ENCODE measurements at places on chromosomes 4 and X.
A peak's percentile ranks its signal among the peaks of the same experiment; 100 is the strongest.

DNA sequence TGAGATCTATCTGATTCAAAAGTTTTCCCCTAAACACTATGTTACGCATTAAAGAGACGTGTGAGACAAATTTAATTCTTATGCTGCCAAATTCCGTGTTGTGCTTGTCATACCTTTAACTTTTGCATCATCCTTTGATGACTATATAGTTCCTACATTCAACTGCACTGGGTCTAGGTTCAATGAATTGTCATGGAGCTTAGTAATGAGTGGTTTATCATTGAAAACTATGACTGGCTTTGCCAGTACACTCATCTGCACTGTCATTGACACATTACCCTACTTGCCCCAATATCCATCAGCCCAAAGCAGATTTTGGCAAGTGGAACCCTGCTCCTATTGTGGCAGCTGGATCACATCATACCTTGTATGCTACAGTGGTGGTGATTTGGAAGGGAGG is 882.9 kb upstream of the SLIT2 start:
- DNase-seq: no peak

DNA sequence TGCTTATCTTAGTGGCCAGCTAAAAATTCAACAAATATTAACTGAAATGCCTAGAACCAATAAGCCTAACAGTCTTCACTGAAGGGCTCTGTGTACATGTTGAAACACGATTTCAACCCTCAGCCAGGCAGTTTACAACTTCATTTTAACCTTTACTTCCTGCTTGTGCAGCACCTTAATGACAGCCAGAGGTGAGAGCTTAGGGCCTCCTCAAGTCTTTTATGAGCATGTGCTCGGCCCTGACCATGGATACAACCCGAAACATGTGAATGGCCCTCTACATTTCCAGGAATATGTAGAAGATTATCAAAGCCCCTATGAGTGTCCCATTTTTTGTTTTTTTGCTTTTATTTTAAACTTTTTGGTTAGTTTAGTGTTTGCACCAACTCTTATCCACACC is 88.3 kb downstream of the MSN start:
- DNase-seq: no peak

- DNase-seq: no peak
Observed at GRCh38 chr4:155599596-155599995, 67.1 kb upstream of the GUCY1A1 start.

DNA sequence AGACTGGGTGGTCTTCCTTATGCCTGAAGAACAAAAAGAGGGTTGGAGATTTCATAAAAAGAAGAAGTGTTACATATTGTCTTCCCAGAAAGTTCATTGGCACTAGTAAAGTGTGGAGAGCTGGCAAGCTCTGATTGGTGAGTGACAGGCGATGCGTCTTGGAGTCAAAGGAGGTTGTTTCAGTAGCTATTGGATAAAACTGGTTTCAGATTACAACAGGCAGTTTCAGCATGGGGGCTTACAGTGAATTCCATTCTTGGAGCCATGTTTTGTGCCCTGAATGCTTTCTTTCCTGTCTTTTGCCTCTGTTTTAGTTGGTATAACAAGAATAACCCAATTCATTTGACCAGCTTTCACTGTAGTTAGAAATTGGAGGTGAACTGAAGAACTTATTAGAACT is 750.5 kb downstream of the ADGRL3 start:
- no peak for DNase-seq

DNA sequence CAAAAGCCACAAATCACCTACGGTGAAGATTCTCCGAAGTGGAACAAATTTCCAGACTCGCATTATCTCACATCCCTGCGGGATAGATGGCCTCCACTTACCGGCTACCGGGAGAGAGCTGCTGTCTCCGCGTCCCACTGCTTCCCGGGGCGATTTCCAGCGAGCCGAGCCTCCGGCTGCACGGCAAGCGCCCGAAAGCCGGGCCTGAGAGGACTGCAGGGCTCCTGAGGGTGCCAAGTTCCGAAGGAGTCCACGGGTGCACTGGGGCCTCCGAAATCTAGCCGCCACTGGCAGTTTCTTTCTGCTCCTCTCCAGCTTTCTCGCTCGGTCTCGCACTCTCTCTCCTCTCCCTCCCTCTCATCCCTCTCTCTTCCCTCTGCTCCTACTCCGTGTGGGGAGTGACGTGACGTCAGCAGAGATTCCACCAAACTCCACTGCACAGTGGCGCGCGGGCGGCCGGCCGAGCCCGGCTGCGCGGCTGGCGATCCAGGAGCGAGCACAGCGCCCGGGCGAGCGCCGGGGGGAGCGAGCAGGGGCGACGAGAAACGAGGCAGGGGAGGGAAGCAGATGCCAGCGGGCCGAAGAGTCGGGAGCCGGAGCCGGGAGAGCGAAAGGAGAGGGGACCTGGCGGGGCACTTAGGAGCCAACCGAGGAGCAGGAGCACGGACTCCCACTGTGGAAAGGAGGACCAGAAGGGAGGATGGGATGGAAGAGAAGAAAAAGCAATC is 14.0 kb upstream of the PITX2 start:
- no peak for DNase-seq

DNA sequence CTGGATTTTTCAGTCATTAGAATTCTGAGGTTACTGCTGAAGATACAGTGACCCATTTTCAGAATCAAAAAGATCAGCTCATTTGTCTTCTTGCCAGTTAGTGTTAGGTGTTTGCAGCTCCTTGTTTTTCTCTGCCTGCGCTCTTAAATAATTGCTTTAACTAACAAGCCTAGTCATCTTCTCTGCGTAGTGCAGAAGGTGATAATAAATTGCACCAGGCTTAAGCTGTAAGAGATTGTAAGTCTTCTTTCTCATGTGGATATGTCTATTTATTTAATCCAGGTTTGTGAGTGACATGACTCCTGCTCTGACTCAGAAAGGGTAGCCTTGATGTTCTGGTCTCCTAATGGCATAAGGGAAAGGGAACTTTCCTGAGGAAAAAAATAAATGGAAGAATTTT is 167.2 kb downstream of the CEP135 start:
- DNase-seq: no peak

GRCh38 chr4:7234355-7235029 is 42.2 kb downstream of the SORCS2 start:
- no peak for DNase-seq

DNA sequence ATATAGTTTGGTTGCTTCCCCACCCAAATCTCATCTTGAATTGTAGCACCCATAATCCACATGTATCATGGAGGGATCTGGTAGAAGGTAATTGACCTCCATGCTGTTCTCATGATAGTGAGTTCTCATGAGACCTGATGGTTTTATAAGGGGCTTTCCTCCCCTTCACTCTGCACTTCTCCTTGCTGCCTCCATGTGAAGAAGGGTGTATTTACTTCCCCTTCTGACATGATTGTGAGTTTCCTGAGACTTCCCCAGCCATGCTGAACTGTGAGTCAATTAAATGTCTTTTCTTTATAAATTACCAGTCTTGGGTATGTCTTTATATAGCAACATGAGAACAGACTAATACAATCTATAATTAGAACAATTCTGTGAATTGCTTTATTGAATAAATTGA is 11.9 kb upstream of the DCAF4L1 start:
- peak; percentile 22 for DNase-seq

DNA sequence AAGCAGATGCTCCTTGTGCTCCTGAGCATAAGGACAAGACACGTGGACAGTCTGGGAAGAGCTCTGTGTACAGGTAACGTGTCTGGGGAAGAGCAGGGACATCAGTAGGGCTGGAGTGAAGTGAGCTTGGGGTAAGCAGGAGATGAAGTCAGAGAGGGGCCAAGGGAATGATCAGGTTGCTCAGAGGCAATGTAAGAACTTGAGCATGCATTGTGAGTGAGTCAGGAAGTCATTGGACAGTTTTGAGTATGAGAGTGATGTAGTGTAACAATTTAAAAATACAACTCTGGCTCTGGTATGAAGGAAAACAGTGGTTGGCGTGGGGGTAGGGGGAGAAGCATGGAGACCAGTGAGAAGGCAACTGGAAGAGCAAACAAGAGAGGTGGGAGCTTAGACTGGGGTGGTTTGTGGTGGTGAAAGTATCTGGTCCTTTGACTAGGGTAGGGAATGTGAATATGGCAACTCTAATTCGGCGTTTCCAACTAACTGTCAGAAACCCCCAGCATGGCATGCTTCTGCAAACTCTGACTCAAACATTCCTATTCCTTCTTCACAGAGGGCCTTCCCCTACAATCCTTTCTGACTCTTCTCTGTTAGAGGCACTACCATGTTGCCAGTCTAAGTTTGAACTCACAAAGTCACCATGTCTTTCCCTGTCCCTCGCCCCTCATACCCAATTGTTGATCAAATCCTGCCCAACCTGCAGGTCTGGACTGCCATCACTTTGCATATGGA is 57.2 kb downstream of the STBD1 start:
- DNase-seq: no peak

- DNase-seq: no peak
Observed at GRCh38 chr4:159283696-159284095, 180.8 kb downstream of the RAPGEF2 start.

DNA sequence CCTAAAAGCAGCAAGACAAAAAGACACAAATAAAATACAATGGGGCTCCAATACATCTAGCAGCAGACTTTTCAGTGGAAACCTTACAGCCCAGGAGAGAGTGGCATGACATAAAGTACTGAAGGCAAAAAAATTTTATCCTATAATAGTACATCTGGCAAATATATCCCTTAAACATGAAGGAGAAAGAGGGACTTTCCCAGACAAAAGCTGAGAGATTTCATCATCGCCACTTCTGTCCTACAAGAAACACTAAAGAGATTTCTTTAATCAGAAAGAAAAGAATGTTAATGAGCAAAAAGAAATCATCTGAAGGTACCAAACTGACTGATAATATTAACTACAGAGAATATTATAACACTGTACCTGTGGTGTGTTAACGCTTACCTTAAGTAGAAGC is 86.4 kb downstream of the ANKRD17 start:
- no peak for DNase-seq

DNA sequence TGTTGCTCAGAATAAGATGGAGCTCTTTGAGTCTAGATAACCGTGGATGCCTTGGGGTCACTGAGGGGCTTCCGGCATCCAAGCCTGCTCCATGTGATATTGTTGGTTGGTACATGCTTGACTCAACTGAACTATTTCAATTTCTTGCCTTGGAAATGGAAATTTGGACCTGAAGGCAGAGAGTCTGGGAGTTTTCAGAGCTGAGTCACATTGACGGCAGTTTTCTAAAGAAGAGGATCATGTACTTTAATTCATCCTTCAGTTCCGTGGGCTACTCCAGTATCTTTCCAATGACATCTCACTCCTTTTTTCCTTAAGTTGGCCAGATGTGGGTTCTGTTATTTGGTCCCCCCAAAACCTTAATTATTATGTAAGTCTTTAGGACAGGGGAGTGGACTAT is 100.5 kb downstream of the MFAP3L start:
- no peak for DNase-seq

DNA sequence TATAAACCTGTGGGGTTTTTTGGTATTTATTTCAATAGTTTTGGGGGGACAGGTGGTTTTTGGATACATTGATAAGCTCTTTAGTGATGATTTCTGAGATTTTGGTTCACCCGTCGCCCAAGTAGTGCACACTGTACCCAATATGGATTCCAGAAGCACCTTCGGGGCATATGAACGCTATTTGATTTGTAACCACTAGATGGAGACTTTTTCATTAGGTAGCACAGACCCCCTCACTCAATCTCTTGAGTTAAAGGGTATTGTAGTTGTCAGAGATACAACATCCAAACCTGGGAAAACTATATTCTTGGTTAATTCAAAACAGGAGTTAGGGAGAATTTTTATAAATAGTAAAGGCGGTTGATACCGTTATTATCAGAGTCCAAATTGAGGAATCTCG is 79.8 kb downstream of the SPANXN3 start:
- peak; percentile 26 for DNase-seq

GRCh38 chrX:53356186-53356585 is 66.3 kb downstream of the SMC1A start:
- no peak for DNase-seq

DNA sequence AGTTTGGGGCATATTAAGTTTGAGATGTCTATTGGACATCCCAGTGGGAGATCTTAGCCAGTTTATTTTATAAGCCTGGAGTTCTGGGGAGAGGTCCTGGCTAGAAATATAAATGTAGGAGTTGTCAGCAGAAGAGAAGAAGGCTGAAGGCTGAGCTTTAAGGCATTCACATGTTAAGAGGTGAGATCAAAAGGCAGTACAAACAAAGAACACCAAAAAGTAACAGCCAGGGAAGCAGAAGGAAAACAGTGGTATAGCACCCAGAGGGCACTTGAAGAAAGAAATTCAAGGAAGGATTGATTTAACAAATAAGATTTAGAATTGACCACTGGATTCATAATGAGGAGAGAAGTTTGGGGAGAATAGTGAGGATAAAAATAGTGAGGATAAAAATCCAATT is 141.2 kb upstream of the ATOH1 start:
- no peak for DNase-seq

GRCh38 chrX:150092549-150092948 is 154.3 kb upstream of the EOLA2 start:
- DNase-seq: no peak

DNA sequence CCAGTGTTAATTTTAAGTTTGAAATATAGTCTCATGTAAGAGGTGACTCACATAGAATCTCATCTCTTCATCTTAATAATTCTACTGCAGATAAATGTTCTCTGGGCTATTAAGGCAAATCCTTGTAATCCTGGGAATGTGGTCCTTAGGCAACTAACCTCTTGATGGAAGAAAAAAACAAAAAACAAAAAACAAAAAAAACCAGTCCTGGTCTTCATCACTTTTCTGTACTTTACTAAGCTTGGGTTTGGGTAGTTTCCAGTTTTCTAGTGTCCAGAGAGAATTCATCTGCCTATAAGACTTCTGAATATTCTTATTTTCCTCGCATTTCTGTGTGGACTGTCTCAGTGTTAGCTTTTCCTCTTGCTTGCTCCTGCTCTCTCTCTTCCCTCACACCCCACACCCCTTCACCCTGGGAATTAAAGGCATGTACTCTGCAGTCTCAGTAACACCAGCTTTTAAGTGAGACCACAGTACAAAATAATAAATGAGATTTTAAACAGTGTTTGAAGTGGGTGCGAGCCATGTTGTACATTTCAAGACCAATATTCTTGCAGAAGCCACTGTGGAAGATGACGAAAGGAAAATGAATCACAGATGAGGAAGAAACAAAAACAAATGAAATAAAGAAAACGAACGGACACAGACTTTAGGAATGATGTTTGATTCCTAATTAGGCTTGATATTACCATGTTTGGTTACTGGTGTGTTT is 51.7 kb downstream of the HAND2 start:
- no peak for DNase-seq

- peak; percentile 44 for DNase-seq
Observed at GRCh38 chrX:136200466-136200865, 50.7 kb downstream of the MAP7D3 start.

GRCh38 chr4:1030031-1030430 is 18.6 kb downstream of the FGFRL1 start:
- DNase-seq: no peak

All from Kasumi-1 (cell line).